ENCODE measurements at places on chromosomes 2 and 18.

GRCh38 chr2:97067279-97068004, 27.2 kb downstream of the FAHD2B start:
- H3K4me3 ChIP-seq, result no peak overlapping the region
- H3K36me3 ChIP-seq, result no peaks in the 10 kb centered on the region
- H3K27me3 ChIP-seq, result peaks cover 31% of the 10 kb centered on the region
- no peak overlapping the region for H3K27ac ChIP-seq

DNA sequence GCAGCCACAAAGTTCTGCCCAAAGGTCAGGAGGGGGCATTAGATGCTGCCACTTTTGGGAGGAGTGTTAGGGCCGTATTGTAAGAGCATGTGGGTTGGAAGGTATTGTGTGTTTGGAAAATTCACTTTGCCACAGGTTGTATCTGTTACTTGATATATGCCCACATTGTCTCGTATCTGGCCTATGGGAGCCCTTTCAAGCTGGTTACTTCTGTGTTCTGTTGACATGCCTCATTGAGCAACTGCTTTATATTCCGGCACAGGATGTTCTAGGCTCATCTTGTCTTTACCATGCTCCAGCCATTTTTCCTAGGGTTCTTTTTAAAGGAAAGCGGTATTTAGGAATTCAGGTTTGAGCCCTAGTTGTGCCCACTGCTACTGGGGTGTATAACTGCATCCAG, 6.0 kb downstream of the ADNP2 start:
- peaks cover 19% of the 10 kb centered on the region for H3K36me3 ChIP-seq
- no peak for DNase-seq
- peaks cover 40% of the 10 kb centered on the region for H3K4me1 ChIP-seq
- H3K27ac ChIP-seq, result no peak overlapping the region
- H3K27me3 ChIP-seq, result no peaks in the 10 kb centered on the region

GRCh38 chr18:4813708-4814107, 358.6 kb upstream of the DLGAP1 start:
- no peak overlapping the region for H3K27ac ChIP-seq
- DNase-seq, result no peak
- H3K27me3 ChIP-seq, result no peaks in the 10 kb centered on the region
- H3K36me3 ChIP-seq, result no peaks in the 10 kb centered on the region

DNA sequence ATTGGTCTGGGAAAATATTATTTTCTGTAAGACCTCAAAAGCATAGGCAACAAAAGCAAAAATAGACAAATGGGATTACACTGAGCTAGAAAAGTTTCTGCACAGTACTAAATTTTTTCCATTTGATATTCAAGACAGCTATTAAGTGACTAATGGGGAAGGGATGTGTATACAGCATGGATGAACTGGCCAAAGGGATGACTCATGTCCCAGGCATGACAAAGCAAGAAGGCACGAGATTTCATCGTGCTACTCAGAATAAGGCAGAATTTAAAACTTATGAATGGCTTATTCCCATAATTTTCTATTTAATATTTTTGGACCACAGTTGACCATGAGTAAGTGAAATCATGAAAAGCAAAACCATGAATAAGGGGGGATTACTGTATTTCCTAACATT, 1250.1 kb upstream of the GYPC start:
- H3K36me3 ChIP-seq, result no peaks in the 10 kb centered on the region
- H3K27me3 ChIP-seq, result no peaks in the 10 kb centered on the region
- H3K27ac ChIP-seq, result peak overlapping the region; percentile 55
- no peak overlapping the region for H3K4me3 ChIP-seq

- no peak for DNase-seq
- H3K27me3 ChIP-seq, result peaks cover 78% of the 10 kb centered on the region
- no peaks in the 10 kb centered on the region for H3K36me3 ChIP-seq
- H3K4me3 ChIP-seq, result no peak overlapping the region
- peaks cover 17% of the 10 kb centered on the region for H3K4me1 ChIP-seq
- no peak overlapping the region for H3K27ac ChIP-seq
Observed at GRCh38 chr2:86786001-86786536, 4.6 kb downstream of the CD8A start.

DNA sequence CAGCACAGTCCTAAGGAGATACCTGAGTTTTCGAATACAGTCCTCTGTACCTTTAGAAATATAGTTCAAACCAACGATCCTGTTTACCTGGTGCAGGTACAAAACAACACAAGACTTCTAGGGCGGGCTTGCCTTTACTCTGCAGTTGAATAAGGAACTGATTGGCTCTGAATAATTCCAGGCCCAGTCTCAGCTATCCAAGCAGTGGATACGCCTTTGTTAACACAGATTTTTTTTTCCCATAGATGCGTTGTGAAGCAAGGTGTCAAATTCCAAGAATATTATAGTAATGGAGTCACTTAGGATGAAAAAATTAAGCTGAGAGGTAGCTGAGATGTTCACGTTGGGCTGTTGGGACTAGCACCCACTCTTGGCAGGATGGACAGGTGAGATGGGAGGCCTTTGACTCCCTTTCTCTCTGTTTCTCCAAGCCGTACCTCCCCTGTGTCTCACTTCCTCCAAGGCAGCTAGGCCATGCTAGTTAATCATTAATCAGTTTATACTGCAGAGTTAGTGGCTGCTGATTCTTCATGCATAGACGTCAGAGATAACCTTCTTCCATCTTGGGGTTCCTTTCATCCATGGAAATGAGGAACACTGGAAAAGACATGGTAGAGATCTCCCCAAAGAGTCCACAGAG, 380.8 kb upstream of the ACVR2A start:
- no peak overlapping the region for H3K27ac ChIP-seq
- no peaks in the 10 kb centered on the region for H3K36me3 ChIP-seq
- H3K4me1 ChIP-seq, result peaks cover 2% of the 10 kb centered on the region
- no peaks in the 10 kb centered on the region for H3K27me3 ChIP-seq

DNA sequence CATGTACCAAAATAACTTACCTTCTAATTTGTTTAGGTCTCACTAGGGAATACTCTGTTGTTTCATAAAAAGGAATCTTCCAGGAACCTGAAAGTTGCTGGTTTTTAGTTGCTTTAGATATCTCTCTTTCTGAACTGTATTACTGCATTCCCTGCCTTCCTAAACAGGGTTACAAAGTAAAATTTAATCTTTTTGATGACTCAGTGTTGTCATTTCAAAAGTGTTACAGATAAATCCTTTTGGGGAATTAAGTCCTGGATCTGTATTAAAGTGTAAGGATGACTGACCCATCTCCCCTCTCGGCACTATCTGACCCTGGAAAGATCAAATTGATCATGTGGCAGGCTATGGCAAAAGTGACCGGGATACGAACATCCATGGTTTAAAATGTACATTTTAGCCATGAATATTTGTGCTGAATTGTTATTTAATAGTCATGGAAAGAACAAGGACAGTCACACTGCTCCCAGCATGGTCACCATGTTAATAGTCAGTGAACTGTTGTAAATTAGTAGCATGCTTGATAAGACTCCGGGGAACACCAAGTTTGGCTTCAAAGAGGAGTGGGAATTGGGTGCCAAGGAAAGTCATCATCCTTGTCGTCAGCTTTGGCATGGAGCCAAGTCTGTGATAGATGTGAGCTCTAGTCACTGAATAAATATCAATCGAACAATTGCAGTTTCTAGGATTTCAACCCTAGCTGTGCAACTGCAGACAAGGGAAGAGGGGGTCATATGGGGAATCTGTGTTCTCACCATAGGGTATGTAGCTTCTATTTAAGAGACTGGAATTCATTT, 4.2 kb downstream of the PLEKHA3 start:
- peak overlapping the region; percentile 75 for H3K27ac ChIP-seq
- no peaks in the 10 kb centered on the region for H3K27me3 ChIP-seq
- peaks cover 23% of the 10 kb centered on the region for H3K36me3 ChIP-seq
- H3K4me1 ChIP-seq, result peaks cover 35% of the 10 kb centered on the region
- no peak overlapping the region for H3K4me3 ChIP-seq
